ENCODE measurements at places on chromosomes 11 and 22. TPM values are rescaled to one million over a fixed set of nuclear protein-coding genes. Genes with fewer than 3 reads are reported as not detected.
A peak's percentile ranks its signal among the peaks of the same experiment; 100 is the strongest.

The GLB1L2 gene
- 8.6 TPM for total RNA-seq

- no peak for DNase-seq
These were observed 5.6 kb downstream of the SLC36A4 start for GRCh38 chr11:93192163-93192562.

- no peak for DNase-seq
These were observed 266.2 kb upstream of the PLET1 start for GRCh38 chr11:112526699-112527416.

DNA sequence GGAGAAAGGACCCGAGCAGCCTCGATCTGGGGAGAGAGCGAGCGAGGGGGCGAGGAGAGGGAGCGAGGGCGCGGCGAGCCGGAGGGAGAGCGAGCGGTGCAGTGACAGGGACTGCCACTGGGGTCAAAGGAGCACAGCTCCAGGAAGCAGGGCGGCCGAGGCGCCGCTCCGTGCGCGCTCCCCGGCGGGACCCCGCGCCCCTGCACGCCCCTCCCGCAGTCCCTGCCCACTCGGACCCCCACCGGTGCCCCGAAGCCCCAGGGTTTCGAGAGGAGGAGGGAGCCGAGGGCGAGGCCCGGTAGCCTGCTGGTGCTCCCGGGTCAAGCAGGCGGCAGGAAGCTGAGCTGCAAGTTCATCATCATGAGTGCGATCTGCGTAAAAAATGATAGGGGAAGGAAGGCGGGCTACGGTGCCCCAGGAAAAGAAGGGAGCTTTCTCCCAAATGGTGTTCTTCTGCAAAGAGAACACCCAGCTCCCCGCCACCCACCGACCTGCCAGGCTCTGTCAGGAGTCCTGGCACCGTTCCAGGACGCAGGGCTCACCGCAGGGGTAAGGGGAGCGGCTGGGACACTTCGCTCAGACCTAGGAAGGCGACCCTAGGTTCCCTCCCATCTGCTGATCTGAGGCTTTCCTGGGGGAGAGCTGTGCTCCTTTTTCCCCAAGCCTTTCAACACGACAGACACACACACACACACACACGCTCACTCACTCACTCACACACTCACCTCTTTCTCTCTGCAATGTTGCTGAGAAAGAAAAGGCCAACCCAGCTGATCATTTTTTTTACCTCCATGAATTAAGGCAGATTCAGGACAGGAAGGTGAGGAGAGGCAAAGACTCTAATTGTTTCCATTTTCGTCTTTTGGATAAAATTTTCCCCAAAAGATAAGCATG, at the start of gene MPPED2:
Gene MPPED2 (minus strand): TSS at position 103 of the 894 bp plus-strand sequence. CDS start 5,980 bp downstream, outside the sequence.
- DNase-seq = peak; percentile 12

DNA sequence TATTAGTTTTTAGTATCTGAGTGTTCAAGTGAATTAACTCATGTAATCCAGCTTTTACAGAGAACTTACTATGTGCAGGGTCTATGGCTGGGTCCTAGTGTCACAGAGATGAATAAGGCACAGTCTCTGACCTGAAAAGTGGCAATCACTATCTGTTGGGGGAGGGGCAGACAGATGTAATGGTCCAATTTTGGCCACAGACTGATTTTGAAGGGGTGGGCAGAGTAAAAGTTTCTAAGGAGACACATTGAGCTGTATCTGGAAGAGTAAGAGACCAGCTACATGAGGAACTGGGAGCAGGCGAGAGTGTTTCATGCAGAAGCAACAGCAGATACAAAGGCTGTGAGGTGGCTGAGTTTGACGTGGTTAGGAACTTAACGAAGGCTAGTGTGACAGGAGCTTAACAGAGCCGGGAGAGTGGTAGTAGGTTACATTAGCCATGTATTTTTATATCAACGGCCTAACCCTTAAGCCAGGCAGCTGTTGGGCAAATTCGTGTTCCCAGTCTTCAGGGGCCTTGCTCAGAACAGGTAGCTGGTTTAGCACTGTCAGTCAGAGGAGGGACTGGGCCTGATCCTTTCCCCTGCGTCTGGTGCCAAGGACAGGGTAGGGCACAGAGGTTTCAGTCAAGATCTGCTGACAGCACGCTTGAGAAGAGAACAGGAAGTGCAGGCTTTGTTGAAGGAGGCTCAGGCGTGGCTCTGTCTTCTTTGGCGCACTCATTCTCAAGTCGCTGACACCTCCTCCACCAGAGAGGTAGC, 1.4 kb upstream of the STIM1 start:
- peak; percentile 44 for DNase-seq

DNA sequence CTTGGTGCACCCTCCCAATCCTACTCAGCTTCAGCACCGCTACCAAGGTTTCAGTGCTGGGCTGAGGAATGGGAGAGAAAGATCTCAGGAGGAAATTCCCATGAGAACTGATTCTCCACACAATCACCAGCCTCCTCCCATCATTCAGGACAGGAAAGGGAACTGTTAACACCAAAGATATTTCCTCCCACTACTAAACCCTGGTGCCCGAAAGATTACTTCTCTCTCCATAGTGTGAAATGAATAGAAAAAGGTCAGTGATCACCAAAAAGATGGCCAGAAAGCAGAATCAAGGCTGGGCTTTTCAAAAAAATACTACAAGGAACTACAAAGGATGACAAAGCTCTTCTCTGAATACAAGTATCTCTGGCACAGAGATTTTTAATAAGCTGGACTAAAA, 26.1 kb downstream of the TCIRG1 start:
- no peak for DNase-seq

Data from CD8-positive, alpha-beta memory T cell (primary cell).